ENCODE measurements at places on chromosomes 5 and 9.
A peak's percentile ranks its signal among the peaks of the same experiment; 100 is the strongest.

DNA sequence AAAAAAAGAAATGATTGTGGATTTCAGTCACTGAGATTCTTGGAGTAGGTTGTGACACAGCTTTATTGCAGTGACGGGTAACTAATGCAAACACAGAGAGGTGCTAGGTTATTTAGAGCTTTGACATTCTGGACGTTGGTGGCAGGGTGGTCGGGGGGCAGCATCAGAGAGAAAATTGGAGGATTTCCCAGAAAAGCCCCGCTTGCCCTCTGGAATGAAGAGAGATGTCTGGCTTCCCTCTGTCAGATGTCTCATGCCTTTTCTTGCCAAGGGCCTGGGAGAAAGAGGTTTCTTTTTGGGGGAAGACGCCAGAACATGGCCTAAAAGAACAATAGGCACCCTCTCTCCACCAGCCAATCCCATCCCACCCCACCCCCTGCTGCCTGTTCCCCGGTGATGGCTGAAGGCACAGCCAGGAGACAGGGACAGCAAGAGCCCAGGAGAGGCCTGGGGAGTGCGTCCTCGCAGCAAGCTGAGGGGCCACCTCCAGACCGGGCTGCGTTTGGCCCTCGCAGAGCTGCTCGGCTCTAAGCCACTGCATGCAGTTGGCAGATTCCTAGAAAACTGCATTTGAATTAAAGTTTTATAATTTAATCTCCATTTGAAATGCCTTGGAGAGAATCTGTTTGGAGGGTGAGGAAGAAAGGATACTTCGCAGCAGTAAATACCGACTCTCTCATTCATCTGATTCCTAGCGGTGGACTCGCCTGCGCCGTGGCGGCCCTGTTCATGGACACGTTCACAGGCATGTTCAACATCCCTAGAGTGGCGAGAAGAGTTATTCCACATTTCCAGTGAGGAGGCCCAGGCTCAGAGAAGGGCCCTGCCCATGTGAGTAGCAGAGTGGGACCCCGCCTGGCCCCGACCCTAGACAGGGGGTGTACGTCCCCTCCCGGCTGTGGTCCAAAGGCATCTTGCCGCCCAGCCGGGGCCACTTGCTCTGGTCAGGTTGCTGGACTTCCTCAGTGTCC lies 55.7 kb downstream of the TSPAN17 start:
- no peak for DNase-seq

GRCh38 chr5:6216471-6217075 lies 161.8 kb downstream of the MED10 start:
- no peak for DNase-seq

GRCh38 chr5:142806841-142807267 lies 36.7 kb downstream of the ARHGAP26 start:
- DNase-seq, result no peak

GRCh38 chr5:178204935-178205748 lies 809 bp downstream of the HNRNPAB start:
- DNase-seq, result peak; percentile 57

DNA sequence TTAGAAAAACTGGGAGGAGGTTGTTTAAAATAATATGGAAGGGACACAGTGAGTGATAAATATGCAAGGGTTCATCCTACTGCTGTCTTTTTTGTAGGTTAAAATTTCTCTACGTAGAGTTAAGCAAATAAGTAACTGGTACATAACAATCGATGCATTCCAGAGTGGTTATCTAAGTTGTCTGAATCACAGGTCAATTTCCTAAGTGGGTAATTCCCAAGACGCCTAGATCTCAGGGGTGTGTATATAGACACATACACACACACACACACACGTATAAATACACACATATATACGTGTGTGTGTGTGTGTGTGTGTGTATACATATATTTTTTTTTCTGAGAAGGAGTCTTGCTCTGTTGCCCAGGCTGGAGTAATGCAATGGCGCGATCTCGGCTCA lies 22.3 kb downstream of the CAAP1 start:
- DNase-seq, result no peak

GRCh38 chr5:180474569-180474968 lies 19.6 kb upstream of the CNOT6 start:
- DNase-seq, result no peak

GRCh38 chr5:169229342-169229892 lies 71.5 kb downstream of the SLIT3 start:
- no peak for DNase-seq

DNA sequence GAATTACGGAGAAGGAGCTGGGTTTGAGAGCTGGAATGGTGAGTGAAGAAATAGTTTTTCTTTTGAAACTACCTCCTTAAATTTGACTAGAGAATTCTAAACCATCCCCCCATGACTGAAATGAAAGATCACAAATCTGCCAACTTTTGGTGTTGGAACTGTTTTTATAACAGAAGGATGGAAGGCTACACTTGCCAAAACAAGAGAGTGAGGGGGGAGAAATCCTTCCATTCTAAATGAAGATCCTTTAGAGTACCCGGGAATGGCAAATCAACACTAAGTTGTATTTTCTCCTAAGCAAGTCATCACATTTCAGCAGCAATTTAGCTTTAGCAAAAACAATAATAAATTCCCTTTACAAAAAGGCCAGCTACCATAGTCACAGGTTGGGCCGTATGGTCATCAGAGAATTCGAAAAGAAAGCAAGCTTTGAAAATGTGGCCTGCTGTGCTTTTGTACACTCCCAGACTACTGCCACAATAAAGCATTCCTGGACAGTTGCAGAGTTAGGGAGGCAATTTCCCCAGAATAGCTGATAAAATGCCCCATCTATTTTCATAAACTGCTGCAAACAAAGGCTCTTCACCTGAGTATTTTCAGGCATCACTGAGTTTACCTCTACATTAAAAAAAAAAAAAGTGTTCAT lies 25.0 kb upstream of the FREM1 start:
- DNase-seq, result no peak

DNA sequence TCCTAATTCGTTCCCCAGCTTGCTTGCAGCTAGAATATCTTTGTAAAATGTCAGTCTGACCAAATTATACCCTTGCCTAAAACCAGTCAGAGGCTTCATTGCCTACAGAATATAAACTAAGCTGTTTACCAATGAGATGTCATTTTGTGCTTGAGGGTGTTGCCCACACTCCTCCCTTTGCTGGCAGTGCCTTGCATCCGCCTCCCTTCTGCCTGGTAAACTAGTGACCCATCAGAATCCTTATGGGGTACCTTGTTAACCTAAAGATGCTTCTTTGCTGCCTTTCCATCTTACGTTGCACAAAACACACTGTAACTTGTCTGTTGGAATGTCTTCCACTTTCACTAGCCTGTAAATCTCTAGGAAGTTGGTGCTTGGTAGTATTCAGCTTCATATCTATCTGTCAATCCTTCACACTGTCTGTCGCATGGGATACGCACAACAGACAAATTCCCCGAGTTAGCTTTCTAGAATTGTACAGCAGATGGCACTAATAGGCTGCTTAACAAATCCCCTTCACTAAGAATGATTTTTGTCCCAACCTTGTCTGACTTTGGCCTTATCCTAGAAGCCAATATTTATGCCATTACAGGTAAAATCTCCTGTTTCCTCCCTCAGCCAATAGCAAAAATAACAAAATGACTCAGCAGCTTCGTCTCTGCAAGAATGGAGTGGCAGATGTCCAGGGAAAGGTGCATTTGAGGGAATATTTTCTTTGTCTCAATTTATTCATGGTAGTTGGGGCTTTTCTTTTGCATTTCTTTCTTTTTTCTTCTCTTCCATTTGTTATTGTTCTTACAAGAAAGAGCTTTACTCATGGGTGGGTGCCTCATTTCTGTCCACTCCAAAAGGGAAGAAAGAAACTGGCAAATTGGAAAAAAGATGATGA lies 3.0 kb downstream of the NUDT2 start:
- no peak for DNase-seq

- DNase-seq, result no peak
Measured at GRCh38 chr5:53430618-53431252, 49.7 kb upstream of the FST start.

- DNase-seq, result no peak
Measured at GRCh38 chr5:154511984-154512383, 34.0 kb upstream of the HAND1 start.

DNA sequence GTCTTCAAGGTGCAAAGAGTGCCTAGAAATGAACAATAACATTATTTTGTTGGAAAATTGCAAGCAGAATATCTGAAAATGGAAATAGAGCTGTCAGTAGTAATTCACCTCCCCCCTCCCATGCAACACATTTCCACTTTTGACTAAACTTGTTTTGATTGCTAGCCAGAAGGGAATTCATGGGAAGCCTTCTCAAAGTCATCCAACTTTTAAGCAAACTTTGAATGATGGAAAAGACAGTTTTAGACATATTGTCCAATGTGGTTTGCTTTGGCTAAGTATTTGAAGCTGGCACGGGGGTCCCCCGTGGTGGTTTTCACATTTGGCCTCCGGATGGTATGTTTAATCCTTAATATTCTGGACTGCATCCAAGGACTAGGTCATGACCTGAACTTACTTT lies 7.5 kb downstream of the NR2F1 start:
- no peak for DNase-seq

GRCh38 chr9:118305331-118305730 lies 601.1 kb downstream of the TLR4 start:
- no peak for DNase-seq

DNA sequence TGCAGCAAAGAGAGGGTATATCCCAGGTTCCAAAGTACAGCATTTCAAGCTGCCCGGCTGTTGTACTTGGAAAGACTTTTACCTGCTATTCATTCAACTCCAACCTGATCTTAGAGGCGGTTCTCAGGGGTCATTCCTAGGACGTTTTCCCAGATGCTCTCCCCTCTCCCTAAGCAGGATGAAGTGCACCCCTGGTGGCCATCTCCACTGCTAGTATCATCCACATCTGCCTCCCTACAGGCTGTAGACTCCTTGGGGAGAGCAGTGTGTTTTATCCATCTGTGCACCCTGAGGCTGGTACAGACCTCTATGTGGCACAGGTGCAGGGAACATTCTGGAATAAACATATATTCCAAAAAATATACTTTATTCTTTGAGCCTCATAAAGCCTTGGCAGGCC lies 56.8 kb downstream of the PTPN3 start:
- DNase-seq, result no peak

GRCh38 chr9:100083448-100084127 lies 15.2 kb downstream of the ERP44 start:
- no peak for DNase-seq

- no peak for DNase-seq
Measured at GRCh38 chr5:2492476-2492875, 259.0 kb downstream of the IRX2 start.

GRCh38 chr5:136001466-136001981 lies 27.3 kb upstream of the TGFBI start:
- no peak for DNase-seq

DNA sequence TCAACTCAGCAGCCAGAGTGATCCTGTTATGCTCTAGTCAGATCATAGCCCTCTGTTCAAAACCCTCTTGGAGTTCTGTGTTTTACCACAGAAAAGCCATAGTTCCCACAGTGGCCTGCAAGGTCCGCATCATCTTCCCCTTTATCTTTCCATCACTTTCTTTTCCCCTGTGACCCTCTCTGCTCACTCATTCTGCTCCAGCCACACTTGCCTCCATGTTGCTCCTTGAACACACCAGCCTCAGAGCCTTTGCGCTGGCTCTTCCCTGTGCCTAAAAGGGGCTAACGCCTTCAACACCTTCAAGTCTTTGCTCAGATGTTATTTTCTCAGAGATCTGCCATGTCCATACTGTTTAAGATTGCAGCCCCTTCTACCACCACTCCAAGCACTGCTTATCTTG lies 26.3 kb downstream of the CSF2 start:
- no peak for DNase-seq

GRCh38 chr5:95762652-95763041 lies 31.5 kb downstream of the RHOBTB3 start:
- DNase-seq, result no peak

DNA sequence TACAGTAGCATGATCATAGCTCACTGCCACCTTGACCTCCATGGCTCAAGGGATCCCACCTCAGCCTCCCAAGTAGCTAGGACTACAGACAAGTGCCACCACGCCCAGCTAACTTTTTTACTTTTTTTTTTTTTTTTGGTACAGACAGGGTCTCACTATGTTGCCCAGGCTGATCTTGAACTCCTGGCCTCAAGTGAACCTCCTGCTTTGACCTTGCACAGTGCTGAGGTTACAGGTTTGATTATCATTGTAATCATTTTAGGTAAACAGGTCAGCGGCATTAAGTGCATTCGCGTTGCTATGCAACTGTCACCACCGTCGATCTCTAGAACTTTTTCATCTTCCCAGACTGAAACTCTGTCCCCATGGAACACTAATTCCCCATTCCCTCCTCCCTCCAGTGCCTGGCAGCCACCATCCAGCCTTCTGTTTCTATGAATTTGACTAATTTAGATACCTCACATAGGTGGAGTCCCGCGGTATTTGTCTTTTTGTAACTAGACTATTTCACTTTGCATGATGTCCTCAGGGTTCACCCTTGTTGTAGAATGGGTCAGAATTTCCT lies 5.8 kb upstream of the CARD19 start:
- no peak for DNase-seq

DNA sequence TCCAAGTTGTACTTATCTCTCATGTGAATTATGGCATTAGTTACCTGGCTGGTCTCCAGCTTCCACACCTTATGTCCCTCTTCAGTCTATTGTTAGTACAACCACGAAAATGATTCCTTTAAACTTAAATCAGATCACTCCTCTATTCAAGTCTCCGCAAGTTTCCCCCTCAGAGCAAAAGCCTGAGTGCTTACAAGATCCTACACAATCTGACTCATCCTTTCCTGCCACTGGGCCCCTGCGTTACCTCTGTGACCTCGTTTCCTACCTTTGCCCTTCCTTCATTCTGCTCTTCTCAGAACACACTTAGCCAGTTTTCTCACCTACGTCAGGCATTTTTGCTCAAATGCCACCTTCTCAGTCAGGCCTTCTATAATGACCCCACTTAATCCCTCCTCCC lies 45.1 kb upstream of the GLIS3 start:
- peak; percentile 17 for DNase-seq

DNA sequence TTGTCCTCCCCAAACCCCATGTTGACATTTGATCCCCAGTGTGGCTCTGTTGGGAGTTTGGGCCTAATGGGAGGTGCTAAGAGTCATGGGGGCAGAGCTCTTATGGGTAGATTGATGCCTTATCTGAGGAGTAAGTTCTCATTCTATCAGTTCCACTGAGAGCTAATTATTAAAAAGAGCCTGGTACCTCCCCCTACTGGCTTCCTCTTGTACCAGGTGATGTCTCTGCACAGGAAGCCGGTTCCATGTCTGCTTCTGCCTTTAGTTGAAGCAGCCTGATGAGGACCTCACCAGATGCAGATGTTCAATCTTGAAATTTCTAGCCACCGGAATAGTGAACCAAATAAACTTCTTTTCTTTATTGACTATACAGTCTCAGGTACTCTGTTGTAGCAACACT lies 10.8 kb downstream of the GABRB2 start:
- no peak for DNase-seq

All from activated T-cell treated with anti-CD3 and anti-CD28 coated beads for 4 hours (primary cell).